ENCODE measurements at places on chromosomes 11 and 22.

- DNase-seq: no peak
Measured at GRCh38 chr22:21762712-21763581, 27.4 kb upstream of the YPEL1 start.

GRCh38 chr11:121270001-121270678, 22.4 kb upstream of the SC5D start:
- DNase-seq: no peak

- DNase-seq: no peak
Measured at GRCh38 chr22:21590809-21591641, 23.5 kb downstream of the UBE2L3 start.

- DNase-seq: no peak
Measured at GRCh38 chr11:94141511-94142307, 13.1 kb downstream of the PANX1 start.

DNA sequence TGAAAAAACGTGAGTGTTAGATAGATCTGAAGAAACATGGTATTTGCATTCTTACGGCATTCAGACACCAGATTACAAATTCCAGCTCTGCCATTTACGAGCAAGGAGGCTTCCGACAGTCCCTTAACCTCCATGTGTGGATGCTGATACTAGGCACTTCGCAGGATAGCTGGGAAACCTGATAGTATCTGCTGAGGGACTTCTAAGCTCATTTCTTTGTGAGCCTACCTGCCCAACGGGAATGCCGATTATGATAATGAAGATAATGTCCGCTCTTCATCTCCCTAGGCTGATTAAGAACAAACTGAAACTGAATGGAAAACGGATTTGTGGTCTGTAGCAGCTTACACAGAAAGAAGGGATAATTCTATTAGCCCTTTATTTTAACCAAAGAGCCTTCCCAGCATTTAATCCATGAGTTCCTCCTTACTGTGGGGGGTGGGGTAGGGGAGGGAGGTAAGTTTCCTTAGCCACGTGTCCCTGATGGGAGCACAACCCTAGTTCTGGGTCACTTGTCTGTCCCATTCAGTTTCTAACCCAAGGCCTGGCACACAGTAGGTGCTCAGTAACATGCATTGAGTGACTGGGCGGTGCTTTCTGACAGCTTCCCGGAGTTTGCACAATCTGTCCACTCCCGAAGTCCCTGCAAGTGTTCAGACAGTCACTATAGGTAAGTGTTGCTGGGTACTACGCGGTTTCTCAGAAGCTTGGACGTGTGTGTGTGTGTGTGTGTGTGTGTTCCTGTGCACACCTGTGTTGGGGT, 39.2 kb downstream of the CD6 start:
- DNase-seq: no peak

GRCh38 chr11:96187822-96188221, 155.2 kb downstream of the MAML2 start:
- DNase-seq: no peak
